ENCODE measurements at places on chromosomes 4 and X. TPM values are rescaled to one million over a fixed set of nuclear protein-coding genes. Genes with fewer than 3 reads are reported as not detected.

DNA sequence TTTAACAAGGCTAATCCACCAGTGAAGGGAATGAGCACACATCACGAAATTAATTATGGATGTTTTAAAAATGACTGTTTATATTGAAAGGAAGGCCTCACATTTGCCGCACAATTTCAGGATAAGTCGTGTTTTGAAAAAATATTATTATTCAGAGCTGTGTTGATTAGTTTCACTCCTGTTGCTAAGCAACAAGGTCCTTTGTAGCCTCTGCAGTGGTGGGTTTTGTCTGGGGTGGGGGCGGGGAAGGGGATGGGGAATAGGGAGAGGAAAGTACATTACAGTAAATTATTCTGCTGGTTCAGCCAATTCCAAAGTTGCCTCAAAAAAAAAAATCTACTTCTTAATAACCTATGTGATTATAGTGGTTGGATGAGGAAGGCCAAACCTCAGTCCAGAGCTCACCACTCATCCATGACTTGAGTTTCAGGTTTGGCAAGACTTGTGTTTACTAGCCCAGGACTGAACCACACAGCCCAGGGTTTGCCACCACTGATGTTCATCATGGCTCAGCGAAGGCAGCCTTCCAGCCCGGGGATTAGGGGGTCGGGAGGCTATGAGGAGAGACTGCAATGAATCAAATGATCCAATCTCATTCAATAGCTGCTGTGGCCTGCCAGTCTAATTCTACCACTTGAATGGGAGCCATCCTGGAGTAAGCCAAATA lies 162.5 kb upstream of the ATP6AP2 start:
- no peak for DNase-seq

The SORBS2 gene
- total RNA-seq, result not detected

The ITIH6 gene
- total RNA-seq, result not detected

- no peak for DNase-seq
Observed at GRCh38 chr4:170306208-170306607, 216.5 kb upstream of the AADAT start.

- DNase-seq, result no peak
Observed at GRCh38 chrX:30887288-30887687, 1.8 kb downstream of the TAB3 start.

- no peak for DNase-seq
Observed at GRCh38 chr4:110041735-110042134, 129.1 kb downstream of the EGF start.

DNA sequence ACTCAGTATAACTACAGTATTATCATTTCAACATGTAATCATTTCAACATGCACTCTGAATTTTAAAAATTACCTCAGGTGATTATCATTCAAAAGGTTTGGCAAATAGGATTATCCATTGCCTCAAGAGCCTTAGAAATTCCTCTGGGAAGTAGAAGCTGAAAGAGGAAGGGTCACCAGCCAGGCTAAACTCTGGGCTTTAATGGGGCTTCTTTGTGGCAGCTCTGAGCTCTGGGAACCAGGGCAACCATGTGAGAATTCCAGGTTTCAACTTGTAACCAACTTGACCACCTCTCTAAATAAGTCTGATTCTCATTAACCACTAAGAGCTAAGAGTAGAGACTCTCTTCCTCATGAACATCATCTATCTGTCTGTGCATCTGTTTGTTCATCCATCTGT lies 117.2 kb upstream of the MED14 start:
- no peak for DNase-seq

The IBSP gene
- not detected for total RNA-seq

The CT55 gene
- total RNA-seq, result not detected

The FHIP1A gene
- 0.62 TPM for total RNA-seq

- peak; percentile 1 for DNase-seq
Observed at GRCh38 chr4:53905941-53906377, 158.4 kb downstream of the CHIC2 start.

The GLUD2 gene
- total RNA-seq, result 0.14 TPM

The KCNIP4 gene
- total RNA-seq, result not detected

The SLC4A4 gene
- total RNA-seq, result 0.06 TPM

DNA sequence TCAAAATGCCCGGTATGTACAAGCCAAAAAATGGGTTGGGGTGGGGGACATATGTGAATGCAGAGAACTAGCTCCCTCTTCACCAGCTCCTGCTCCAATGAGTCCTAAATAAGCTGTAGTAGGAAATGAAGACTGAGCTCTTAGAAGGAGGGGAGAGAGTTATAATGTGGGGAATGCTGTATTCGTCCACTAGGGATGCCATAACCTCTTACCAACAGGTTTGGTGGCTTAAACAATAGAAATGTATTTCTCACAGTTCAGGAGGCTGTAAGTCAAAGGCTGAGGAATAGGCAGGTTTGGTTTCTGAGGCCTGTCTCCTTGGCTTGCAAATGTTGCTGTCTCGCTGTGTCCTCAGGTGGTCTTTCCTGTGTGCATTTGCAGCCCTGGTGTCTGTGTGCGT lies 4.4 kb upstream of the INPP4B start:
- DNase-seq, result no peak

GRCh38 chr4:186266729-186267456 lies 904 bp downstream of the F11 start:
- no peak for DNase-seq

DNA sequence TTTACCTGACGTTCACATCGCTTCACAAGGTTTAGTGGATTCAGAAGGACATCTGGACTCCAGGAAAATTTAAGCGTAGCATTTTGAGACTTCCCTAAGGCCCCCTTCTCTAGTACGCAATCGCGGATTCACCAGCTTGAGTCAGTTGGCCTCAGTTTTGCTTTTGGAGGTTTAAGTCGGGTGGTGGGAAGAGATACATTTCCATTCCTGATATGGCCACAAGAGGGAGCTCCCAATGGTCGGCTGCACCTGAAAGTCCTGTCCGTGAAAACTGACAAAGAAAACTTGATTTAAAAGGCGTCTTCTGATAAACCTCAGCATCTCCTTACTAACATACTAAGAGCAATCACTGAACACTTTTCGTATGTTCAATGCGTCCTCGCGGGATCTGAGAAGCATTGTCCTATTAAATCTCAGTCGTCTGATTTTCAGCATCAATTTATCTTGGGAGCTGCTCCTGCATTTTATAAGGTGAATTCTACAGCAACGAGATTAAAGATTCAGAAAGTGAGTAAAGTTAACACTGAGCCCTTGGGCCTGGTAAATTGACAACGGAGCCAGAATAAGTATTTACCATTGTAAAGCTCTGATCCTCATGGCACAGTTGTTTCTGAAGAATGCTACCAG lies 50.6 kb downstream of the LGI2 start:
- DNase-seq, result peak; percentile 35

The FGF2 gene
- total RNA-seq, result 2.7 TPM

The RHOXF2 gene
- total RNA-seq, result not detected

The FATE1 gene
- not detected for total RNA-seq

- no peak for DNase-seq
Observed at GRCh38 chrX:151184705-151185104, 8.3 kb downstream of the GPR50 start.

The ARHGAP36 gene
- not detected for total RNA-seq

The ATRX gene
- total RNA-seq, result 51.5 TPM

- no peak for DNase-seq
Observed at GRCh38 chr4:12770351-12770750, 713.8 kb downstream of the RAB28 start.

DNA sequence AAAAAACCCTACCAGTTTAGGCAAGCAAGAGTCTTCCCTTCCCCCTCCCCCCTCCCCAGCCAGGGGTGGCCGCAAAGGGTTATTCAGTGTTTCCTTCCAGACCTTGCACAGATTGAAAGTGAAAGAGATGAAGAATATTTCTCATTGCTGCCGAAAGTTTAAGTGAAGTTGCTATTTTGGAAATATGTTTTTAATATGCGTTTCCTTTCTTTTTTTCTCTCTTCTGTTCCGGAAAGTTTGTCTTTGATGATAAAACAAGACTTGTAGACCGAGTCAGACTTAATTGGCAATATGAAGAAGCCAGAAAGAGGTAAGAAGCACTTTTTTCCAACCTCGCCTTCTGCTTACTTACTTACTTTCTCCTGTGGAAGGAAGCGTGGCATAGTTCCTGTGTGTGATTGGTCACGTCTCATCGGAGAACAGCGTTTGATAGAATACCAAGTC lies 58.5 kb upstream of the CLCN4 start:
- DNase-seq, result peak; percentile 59

DNA sequence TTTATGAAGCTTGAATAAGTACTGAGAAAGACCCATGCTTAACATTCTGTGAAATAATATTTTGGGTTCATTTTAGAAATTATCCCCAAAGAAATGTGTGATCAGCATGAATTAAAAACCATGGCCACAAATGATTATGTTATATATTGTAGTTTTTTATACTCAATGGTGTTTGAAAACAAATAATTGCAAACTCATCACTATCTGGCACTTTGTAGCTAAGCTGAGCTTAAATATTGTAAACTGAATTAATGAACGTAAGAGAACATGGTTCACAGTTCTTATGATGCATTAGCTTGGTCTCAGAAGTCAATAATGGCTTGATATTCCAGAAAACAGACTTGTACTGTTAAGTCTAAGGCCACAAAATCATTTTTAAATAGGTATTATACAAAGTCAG lies 24.6 kb upstream of the ASB5 start:
- no peak for DNase-seq

- no peak for DNase-seq
Observed at GRCh38 chr4:75370576-75370975, 143.6 kb downstream of the RCHY1 start.

GRCh38 chr4:173466101-173466500 lies 63.9 kb downstream of the HAND2 start:
- no peak for DNase-seq

The CENPE gene
- total RNA-seq, result 36.8 TPM

The ACSL1 gene
- 15.0 TPM for total RNA-seq

- DNase-seq, result no peak
Observed at GRCh38 chrX:55130481-55130880, 41.7 kb downstream of the PAGE2 start.

The EDA gene
- 1.3 TPM for total RNA-seq

DNA sequence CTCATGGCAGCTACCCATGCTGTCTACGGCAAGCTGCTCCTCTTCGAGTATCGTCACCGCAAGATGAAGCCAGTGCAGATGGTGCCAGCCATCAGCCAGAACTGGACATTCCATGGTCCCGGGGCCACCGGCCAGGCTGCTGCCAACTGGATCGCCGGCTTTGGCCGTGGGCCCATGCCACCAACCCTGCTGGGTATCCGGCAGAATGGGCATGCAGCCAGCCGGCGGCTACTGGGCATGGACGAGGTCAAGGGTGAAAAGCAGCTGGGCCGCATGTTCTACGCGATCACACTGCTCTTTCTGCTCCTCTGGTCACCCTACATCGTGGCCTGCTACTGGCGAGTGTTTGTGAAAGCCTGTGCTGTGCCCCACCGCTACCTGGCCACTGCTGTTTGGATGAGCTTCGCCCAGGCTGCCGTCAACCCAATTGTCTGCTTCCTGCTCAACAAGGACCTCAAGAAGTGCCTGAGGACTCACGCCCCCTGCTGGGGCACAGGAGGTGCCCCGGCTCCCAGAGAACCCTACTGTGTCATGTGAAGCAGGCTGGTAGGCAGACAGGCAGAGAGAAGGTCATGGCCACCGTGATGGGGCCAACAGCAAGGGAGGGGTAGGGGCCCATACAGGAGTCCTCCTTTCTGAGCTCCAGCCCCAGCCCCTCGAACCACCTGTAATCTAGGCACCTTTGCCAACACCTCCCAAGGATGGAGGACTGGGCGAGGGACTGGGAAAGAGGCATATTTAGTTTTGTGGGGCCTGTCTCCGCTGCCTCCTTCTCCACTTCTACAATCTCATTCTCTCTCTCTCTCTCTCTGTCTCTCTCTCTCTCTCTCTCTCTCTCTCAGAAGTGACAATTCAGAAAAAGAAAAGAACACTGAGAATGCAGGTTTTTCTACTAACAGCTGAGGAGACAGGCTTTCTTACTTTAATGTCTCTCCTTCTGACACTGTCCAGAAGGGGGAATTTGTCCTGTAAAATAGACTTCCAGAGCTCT lies 4.7 kb upstream of the TSPYL2 start:
- no peak for DNase-seq

- no peak for DNase-seq
Observed at GRCh38 chrX:55119712-55120111, 30.9 kb downstream of the PAGE2 start.

The NAP1L2 gene
- 2.9 TPM for total RNA-seq

- no peak for DNase-seq
Observed at GRCh38 chrX:100643956-100644860, at the start of gene SRPX2. TSS of gene SRPX2 (plus strand) at chrX:100644199. CDS start at chrX:100646323, 2,124 bp downstream.

The EXOC1 gene
- 22.2 TPM for total RNA-seq

GRCh38 chrX:8374041-8374825 lies 90.4 kb upstream of the VCX3B start:
- no peak for DNase-seq

DNA sequence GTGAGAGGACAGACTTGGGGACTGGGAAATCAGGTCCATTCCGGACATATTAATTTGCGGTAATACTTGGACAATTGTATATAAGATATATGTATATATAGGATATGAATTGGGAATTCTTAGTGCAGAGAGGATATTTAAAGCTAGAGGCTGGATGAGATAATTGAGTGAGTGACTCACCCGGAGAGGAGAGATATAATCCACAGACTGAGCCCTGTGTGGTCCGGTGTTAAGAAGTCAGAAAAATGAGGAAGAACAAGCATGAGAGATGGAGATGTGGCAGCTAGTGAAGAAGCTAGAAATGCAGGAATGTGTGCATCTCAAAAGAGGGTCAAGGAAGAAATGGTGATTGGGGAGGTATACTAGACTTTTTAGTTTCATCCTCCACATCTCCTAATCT lies 336.2 kb downstream of the SLC7A11 start:
- no peak for DNase-seq

The GUCY1A1 gene
- total RNA-seq, result 0.04 TPM

GRCh38 chr4:24578364-24578763 lies 6.0 kb downstream of the DHX15 start:
- no peak for DNase-seq

DNA sequence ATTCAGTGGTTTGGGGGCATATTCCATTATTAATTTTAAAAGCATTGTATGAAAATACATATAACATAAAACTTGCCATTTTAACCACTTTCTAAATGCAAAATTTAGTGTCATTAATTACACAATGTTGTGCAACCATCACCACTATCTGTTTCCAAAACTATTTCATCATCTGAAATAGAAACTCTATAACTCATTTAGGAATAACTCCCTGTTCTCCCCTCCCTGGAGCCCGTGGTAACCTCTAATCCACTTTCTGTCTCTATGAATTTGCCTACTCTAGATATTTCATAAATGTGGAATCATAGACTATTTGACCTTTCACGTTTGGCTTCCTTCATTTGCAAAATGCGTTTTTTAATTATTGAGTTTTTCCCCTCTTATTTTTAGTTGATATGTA lies 101.4 kb upstream of the GPC4 start:
- no peak for DNase-seq

The TCEAL2 gene
- 0.39 TPM for total RNA-seq

The DCAF12L1 gene
- not detected for total RNA-seq

GRCh38 chr4:76252271-76252653 lies 741 bp downstream of the FAM47E start:
- no peak for DNase-seq

DNA sequence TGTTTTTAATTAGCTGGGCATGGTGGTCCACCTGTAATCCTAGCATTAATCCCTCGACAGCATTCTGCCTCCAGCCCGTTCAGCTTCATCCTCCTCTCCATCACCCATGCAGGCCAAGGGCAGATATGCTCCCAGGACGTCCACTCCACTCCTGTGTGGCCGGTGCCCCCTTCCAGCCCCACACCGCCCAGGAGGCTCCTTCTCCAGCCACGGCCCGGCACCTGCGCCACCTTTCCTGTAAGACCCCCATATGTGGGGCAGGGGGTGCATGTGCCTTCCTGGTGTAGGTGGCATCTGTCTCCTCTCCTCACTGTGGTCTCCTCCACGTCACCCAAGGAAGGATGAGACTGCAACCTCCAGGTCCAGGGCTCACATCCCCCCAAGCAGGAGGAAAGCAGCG lies 57.0 kb upstream of the MXD4 start:
- no peak for DNase-seq

GRCh38 chrX:41100200-41100599 lies 15.0 kb downstream of the USP9X start:
- DNase-seq, result no peak
